Iris pigment epithelial cell (primary cell): ENCODE measurements at places on chromosomes 1 and 21.

DNA sequence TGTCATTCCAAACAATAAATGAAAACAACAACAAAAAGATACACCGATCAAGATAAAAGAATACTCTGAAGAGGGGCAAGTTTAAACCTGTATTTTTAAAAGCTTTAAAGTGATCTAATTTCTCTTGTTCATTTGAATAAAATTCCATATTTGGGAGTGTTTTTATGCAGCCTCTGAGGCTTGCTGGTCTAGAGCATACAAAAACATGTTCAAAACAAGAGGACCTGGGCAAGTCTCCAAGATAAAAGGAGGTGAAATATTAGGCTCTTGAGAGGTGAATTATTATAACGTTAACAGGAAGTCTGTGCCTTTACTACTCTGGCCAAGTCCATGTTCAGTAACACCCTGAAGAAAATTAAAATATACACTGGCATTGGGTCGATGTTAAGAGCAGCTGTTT, 20.1 kb downstream of the URB1 start:
- DNase-seq = peak; percentile 72

DNA sequence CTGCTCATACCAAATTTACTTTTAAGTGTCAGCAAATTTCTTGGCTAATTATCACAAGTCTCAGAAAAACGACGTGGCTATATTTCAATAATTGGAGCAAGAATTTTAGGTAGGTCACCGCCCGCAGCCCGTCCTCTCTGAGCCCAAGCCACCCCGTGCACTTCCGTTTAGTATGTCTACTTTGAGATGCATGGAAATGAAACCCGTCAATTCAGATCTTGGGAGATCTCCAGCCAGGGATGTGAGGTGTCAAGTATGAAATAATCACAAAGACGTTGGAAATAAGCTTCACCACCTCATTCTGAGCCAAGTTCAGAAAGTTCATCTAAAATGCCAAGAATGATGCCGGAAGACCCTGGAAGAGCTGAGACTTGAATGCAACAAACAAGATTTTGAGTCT, 132.6 kb upstream of the IRF2BP2 start:
- DNase-seq = no peak

DNA sequence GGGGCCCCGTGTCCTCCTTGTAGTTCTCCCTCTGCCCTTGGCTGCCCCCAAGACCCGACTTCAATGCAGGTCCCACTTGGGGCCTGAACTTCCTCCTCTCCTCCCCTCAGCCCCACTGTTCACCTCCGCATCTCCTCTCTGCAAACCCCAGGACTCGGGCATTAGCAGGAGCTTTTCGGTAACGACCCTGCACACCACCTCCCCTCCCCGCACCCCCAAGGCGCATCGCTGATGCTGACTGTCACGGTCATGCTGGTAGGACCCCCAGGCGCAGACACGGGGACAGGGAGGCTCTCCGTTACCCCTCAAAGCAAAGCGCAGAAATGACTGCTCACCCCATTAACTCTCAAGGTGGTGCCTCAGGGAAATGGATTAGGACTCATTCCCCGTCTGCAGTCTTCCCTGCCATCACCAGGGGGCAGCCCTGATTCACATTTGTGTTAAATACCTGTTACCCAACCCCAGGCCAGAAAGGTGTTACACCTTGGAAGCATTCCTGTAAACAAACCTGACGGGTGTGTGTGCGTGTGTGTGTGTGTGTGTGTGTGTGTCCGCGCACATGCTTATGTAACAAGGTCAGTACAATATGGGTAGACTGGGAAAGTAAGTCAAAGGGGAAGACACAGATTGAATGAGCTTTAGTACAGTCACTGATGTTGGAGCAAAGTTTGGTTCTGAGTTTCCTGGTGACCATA, 6.4 kb upstream of the GUCA2B start:
- DNase-seq = peak; percentile 45

- DNase-seq = no peak
These were observed 28.4 kb downstream of the SLC27A3 start for GRCh38 chr1:153803470-153804056.

- peak; percentile 88 for DNase-seq
These were observed at the start of gene KLHL21 for GRCh38 chr1:6602669-6603237. TSS of gene KLHL21 (minus strand) at chr1:6602869. CDS start at chr1:6602817, 52 bp downstream.

DNA sequence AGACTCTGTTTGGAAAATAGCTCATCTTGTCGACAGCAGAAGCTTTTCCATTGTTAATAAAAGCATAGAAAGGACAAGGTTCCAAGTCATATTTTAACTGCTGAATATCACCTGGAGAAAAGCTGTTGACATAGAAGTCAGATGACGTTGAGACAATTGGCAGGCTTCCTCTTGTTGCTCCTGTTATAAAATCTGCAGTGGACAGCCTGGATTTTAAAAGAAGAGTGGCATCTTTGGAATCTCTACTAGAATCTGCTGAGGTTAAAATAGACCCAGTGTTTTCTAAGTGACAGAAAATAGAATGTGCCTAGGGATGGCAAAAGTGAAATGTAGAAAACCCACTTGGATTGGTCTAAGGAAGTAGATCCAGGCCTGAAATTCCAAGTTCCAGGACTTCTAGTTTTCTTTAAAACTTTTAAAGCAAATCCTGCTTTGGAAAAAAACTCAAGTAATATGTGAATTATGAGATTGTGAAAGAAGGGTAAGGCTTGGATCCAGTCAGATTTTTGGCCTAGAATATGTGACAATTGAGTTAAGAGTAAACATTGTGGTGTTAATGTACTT, 53.6 kb upstream of the NEXN start:
- peak; percentile 75 for DNase-seq

DNA sequence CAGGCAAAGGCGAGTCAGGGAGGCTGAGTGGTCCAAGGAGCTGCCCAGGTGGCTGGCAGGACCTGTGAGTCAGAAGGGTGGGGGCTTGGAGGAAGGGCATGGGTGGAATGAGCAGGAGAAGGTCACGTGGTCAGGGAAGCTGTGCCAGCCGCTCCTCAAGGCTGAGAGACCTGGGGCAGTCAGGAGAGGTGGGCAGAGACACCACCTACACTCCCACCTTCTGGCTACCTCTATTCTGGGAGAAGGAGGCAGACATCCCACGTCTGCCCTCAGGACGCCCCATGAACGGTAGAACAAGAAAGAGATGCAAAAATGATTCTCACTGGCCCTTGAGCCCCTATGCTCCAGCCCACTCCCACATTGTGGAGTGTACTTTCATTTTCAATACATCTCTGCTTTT, 151.8 kb upstream of the RAB4A start:
- no peak for DNase-seq

DNA sequence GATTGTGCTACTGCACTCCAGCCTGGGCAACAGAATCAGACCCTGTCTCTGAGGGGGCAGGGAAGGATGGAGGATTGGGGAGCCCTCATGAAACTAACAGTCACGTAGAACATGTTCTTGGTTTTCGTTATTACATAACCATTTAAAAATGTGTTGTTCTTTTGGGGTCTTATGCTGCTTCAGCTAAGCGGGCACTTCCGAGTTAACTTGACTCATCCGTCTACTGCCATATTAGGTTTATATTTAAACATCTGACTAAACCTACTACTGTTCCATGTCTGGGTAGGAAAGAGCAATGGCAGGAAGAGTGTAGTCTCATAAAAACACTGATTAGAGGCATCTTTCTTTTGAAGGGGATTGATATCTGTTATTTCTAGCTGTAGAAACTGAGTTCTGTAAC, 59.5 kb upstream of the BMP8A start:
- peak; percentile 85 for DNase-seq

DNA sequence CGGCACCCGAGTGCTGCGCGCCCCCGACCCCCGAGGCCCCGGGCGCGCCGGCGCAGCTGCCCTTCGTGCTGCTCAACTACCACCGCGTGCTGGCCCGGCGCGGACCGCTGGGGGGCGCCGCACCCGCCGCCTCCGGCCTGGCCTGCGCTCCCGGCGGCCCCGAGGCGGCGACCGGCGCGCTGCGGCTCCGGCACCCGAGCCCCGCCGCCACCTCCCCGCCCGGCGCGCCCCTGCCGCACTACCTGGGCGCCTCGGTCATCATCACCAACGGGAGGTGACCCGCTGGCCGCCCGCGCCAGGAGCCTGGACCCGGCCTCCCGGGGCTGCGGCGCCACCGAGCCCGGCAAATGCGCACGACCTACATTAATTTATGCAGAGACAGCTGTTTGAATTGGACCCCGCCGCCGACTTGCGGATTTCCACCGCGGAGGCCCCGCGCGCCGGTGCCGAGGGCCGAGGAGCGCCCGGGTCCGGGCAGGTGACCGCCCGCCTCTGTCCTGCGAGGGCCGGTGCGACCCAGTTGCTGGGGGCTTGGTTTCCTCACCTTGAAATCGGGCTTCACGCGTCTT, 49.0 kb downstream of the SIM2 start:
- DNase-seq = peak; percentile 39

DNA sequence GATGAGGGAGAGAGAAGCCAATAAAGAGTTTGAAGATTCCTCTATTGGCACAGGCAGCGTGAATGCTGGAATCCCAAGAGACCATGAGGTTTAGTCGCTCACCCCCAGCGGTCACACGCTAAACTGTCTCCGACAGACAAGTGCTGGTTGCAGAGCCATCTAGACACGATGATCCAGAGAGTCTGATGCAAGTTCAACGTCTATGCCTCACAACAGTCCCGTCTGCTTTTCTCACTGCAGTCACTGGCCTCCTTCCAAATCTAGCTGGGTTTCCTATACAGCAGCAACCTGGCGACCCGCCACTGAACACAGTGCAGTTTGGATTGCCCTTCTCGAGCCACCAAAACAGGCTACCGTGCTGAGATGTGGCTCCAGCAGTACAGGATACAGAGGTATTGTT, 98.6 kb upstream of the KRTAP19-8 start:
- peak; percentile 86 for DNase-seq

DNA sequence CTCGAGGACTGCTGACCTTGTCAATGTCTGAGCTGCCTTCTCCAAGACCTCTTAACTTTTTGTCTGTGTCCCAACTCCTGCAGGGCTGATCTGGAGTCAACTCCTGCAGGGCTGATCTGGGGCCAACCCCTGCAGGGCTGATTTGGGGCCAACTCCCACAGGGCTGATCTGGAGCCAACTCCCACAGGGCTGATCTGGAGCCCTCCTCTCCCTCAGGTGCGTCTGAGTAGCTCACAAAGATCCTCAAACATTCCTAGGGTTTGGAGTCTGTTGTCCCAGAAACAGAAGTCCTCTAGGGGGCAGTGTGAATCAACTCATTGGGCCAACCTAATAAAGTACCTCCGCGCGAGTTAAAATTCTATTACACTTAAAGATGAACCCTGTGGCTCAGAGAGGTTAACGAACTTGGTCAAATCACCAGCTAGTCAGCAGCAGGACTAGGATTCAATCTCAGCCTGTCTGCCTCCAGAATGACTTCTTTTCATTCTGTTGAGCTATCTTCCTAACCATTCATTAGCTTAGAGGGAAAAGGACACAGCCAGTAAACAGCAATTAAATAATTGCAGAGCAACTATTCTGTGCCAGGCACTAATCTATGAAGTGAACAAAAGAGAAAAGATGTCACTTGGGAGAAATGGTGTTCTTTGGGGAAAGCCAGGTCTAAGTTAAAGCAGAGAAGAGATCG, 17.2 kb upstream of the RLF start:
- DNase-seq = peak; percentile 65

- no peak for DNase-seq
These were observed 16.4 kb downstream of the HYI start for GRCh38 chr1:43437031-43437973.

DNA sequence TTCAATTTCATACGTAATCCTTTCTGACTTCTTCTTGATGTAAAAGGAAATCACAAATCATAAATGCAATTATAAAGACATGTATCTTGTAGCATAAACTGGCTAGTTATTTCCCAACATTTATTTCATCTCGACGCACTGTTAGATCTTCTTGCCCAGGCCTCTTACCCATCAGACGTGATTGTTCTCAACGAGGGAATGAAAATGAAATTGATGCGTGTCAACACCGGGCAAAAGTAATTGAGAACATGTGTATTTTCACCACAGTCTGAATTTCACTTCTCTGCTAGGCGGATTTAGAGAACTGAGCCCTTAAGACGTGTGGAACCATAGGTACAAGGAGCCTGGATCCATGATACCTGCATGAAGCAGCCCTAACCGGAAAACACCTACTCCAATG, 519.7 kb downstream of the KCNT2 start:
- no peak for DNase-seq

- DNase-seq = no peak
These were observed 84.3 kb downstream of the LTN1 start for GRCh38 chr21:28908351-28908750.

GRCh38 chr21:35616090-35616489, 444.2 kb downstream of the SETD4 start:
- peak; percentile 69 for DNase-seq

DNA sequence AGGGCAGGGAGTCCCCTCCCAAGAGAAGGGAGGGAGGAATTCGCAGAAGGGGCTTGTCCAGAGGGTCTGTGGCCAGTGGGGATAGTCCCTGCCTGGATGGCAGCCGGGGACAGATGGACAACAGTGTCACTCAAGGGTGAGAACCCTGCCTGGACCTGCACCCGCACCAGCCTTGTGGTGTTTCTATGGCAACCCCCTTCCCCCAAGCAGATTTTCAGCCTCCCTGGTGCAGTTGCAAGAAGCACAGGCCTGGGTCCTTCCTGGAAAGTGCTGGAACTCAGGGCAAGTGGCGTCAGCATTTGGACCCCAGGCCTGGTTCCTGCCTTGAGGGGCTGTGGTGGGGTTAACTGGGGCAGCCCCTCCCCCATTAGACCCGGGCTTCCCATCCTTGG, 83.8 kb upstream of the ACTL8 start:
- no peak for DNase-seq

DNA sequence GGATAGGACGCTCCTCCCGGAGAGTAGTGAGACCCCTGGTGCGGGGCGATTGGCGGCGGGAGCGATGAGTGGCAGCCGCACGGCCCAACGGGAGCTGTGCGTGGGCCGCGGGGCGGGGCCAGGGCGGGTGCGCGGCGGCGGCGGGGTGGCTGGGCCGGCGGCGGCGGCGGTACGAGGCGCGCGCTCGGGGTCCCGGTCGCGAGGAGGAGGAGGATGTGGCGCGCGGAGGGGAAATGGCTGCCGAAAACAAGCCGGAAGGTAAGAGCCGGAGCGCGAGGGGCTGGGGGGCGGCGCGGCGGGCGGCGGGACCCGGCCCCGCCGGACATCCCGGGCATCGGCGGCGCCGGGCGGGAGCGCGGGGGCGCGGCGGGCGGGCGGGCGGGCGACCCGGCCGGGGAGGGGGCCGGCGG, at the start of gene CAMTA1:
CAMTA1 (plus strand) TSS at position 137 of the 410 bp plus-strand sequence; CDS start at position 214, 77 bp downstream.
- DNase-seq = no peak

- DNase-seq = peak; percentile 18
These were observed 13.0 kb downstream of the CAPN8 start for GRCh38 chr1:223652436-223652941.

DNA sequence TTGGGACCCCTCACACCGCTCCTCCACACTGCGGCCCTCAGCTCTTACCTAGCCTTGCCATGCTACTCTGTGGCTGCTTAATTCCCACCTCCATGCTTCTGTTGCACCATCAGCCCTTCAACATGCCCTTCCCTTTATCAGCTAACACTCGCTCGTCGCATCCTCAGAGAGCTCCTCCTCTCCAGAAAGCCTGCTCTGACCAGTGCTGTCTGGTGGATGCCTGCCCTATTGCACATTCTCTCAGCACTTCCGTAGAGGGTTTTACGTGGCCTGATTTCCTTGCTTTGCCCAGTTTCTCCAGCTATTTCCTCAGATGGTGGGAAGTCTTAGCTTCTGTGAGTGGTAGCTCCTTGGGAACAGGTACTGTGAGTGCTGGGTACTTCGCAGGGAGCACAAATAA, 10.3 kb upstream of the LAD1 start:
- no peak for DNase-seq

GRCh38 chr1:158272681-158273080, 17.0 kb upstream of the CD1C start:
- DNase-seq = no peak
